A549 (cell line): ENCODE measurements at places on chromosomes 7 and 10.
A peak's percentile ranks its signal among the peaks of the same experiment; 100 is the strongest.

DNA sequence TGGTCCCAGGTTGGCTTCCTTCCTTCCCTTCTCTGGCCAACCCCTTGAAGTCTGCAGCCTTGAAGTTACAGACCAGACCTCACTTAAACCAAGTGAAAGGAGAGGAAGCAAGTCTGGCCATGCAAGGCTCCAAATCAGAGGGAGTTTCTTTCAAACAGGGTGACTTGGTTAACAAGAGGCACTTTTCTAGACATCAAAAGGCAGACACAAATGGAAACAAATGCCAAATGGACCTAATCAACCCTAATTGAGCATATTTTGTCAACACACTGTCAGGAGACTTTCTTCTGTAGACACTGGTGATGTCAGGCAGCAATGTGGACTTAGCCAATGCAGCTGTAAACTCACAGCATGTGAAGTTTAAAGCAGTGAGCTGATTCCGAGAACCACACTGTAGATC lies 282.7 kb upstream of the FZD8 start:
- DNase-seq, result no peak

DNA sequence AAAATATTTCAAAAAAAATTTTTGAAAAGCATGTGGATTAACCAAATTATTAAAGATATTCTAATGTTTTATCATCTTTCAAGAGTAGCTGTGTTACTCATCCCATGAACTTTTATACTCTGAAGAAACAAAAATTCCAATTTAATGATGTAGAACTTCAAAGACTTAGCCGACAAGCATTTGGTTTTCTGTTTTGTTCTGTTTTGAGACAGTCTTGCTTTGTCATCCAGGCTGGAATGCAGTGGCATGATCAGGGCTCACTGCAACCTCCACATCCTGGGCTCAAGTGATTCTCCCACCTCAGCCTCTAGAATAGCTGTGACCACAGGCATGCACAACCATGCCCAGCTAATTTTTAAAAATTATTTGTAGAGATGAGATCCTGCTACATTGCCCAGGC lies 17.8 kb upstream of the LCOR start:
- DNase-seq, result no peak

DNA sequence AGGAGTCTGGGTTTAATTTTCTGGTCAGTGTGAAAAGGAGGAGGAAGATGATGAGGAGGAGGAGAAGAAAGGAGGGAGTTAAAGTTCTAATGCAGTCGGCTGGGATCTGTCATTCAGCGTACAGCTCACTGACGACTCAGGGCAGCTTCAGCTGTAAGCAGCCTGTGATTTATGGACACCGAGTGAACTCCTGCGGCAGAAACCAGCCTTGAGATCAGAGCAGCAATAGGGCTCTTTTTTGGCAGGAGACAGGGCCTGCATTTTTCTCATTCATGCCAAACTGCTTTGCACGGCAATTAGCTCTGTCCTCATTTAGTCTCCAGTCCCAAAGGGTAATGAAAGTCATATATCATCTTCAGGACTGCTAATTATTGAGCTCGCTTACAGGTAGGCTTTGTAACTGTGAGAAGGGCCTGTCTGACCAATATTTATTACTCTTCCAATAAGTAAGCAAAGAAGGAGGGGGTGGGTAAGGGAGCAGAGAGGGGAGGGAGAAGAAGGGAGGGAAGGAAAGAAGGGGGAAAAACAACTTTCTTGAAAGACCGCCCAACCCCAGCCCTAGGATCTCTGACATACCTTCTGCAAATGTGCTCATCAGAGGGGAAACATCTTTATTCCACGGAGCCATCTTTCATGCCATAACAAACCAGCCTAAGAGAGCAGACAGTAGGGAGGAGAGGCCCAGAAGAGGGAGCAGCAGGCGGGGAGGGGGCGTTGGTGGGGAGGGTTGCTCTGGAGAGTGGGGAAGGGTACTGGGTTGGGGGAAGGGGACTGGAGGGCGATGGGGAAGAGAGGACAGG lies 48.1 kb upstream of the COMTD1 start:
- no peak for DNase-seq

DNA sequence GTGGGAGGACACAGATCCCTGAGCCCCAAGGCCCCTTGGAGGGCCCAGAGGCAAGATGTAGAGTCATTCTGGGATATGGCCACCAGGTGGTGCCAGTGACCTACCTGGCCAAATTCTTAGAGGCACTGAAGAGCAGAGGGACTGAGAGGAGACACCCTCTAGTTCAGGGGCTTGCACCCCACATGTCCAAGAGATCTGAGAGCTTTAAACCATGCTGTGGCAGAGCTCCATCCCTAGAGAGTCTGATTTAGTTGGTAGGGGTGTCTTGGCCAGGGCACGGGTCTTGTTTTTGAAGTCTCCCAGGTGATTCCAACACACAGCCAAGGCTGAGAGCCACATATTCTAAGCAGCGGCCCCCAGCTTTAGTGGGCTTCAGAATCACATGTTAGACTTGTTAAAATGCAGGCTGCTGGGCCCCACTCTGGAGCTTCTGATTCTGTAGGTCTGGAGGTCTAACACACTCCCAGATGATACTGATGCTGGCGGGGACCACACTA lies 52.5 kb downstream of the PRF1 start:
- peak; percentile 60 for DNase-seq

GRCh38 chr10:123140164-123140982 lies 4.6 kb downstream of the HMX3 start:
- DNase-seq, result no peak

DNA sequence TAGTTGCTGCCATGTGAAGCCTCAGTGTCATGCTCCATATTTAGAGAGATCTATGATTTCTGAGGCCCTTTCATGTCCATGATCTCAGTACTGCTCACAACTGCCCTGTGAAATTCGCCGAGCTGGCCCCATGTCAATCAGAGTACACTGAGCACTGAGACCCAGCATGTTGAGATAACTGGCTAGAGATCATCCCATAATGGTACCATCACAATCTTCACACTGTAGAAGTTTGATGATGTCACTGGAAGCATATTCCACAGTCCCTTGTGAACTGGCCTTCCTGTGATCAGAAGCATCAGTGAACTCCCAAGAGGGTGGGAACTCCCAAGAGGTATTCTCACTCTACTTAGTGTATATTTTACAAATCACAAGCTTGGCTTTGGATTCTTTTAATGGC lies 116.0 kb downstream of the EGFR start:
- DNase-seq, result no peak

- peak; percentile 55 for DNase-seq
These were observed 45.5 kb upstream of the ZNRF2 start for GRCh38 chr7:30238721-30239441.

DNA sequence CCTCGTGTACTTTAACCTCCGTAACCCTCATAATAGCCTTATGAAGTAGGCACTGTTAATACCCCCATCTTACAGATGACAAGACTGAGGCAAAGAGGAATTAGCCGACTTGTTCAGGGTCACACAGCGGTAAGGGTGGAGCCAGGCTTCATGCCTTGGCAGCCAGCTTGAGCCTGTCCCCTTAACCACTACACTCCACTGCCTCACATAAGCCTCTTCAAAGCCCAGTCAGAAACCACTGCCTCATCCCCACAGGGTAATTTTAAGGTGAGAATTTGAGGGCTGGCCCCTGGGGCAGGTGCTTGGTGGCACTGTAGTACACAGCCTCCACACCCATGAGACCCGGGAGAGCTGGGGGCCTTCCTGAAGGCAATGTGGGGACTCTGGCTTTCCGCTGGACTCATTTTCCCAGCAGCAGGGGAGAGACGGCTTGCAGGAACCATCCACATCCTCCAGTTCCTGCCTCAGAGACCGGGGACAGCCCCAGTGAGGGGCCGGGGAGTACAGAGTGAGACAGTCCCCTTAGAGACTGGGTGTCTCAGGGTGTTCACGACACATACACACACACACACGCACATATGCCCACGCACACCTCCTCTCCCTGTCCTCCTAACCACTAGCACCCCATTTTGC lies 7.6 kb upstream of the C10orf105 start:
- no peak for DNase-seq

- DNase-seq, result no peak
These were observed at the start of gene NACAD for GRCh38 chr7:45088821-45089340. Gene NACAD, minus strand, starts transcription at chr7:45088969. Its CDS starts 75 bp downstream, at chr7:45088894.

DNA sequence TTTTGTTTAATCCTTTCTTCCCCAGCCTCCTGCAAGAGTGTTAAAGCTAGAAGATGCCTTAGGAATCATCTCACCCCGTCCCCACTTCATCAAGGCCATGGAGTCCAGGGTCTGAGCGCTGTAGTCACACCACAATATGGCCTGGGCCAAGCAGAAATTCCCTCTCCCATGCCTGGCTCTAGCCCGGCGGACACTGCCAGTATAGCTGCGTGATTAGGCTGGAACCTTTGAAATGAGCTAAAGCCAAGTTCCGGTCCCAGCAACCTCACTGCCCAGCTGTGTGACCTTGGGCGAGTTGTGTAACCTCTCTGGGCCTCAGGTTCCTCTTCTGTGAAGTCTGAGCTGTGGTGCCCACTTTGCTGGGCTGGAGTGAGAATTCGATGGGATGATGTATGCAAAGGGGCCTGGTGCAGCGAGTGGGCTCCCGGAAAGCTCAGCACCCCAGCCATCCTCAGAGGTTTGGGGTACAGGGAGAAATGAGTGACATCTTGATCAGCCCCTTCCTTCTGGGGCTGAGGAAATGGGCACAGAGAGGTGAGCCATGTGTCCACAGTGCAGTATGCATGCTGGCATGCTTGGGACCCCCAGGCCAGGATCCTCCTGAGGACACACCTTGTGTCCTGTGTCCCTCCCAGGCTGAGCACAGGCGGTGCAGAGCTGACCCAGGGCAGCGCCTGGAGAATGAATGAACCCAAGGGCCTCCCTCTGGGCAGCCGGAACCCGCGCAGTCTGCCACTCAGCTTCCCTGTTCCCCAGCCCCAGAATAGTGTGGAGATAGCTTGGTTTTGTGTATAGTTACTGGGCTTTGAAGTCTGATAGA lies 118.6 kb downstream of the ZMIZ1 start:
- DNase-seq, result no peak

- DNase-seq, result no peak
These were observed 72.5 kb downstream of the CUL2 start for GRCh38 chr10:35017608-35018007.
